ENCODE measurements at places on chromosomes 1 and 21. TPM values are rescaled to one million over a fixed set of nuclear protein-coding genes. Genes with fewer than 3 reads are reported as not detected.

The CD1D gene
- 0.20 TPM for total RNA-seq

The CYP4Z1 gene
- total RNA-seq, result 3.3 TPM

The GPR52 gene
- 4.9 TPM for total RNA-seq

The OR10J1 gene
- total RNA-seq, result not detected

The CHRM3 gene
- total RNA-seq, result 90.0 TPM

The SDC3 gene
- 123 TPM for total RNA-seq

The HRNR gene
- total RNA-seq, result not detected

The LEMD1 gene
- 4.1 TPM for total RNA-seq

The TAL1 gene
- 7.7 TPM for total RNA-seq

The THBS3 gene
- total RNA-seq, result 21.1 TPM

The CD160 gene
- 0.13 TPM for total RNA-seq

The PLPPR4 gene
- total RNA-seq, result 50.1 TPM

The FAM151A gene
- not detected for total RNA-seq

The PRR9 gene
- not detected for total RNA-seq

The LIN28A gene
- not detected for total RNA-seq

The BGLAP gene
- 1.1 TPM for total RNA-seq

The C8A gene
- not detected for total RNA-seq

The S100A3 gene
- not detected for total RNA-seq

The VASH2 gene
- 4.9 TPM for total RNA-seq

The FBXO2 gene
- 118 TPM for total RNA-seq

The VWA5B1 gene
- 0.97 TPM for total RNA-seq

The KIAA0040 gene
- 2.0 TPM for total RNA-seq

The DMAP1 gene
- total RNA-seq, result 57.7 TPM

The HCN3 gene
- total RNA-seq, result 11.3 TPM

The LRIG2 gene
- total RNA-seq, result 17.1 TPM

The RGS13 gene
- total RNA-seq, result not detected

The KRTAP11-1 gene
- total RNA-seq, result not detected

The RPE65 gene
- 0.44 TPM for total RNA-seq

The ADGRL2 gene
- 93.0 TPM for total RNA-seq

The RASAL2 gene
- total RNA-seq, result 47.1 TPM

The DCST1 gene
- total RNA-seq, result not detected

The KLHDC7A gene
- total RNA-seq, result not detected

The SPRR1A gene
- not detected for total RNA-seq

The UBASH3A gene
- total RNA-seq, result not detected

The CELA3A gene
- total RNA-seq, result not detected

The RIPK4 gene
- 0.11 TPM for total RNA-seq

The PHLDA3 gene
- total RNA-seq, result 69.6 TPM

The CRABP2 gene
- total RNA-seq, result 8.3 TPM

The ISG20L2 gene
- 38.1 TPM for total RNA-seq

The SLC45A1 gene
- total RNA-seq, result 21.9 TPM

The PBX1 gene
- 123 TPM for total RNA-seq

The ZDHHC18 gene
- total RNA-seq, result 32.6 TPM

The KCNA10 gene
- total RNA-seq, result not detected

The DUSP10 gene
- 16.5 TPM for total RNA-seq

The MRPL24 gene
- 54.2 TPM for total RNA-seq

The HTR6 gene
- total RNA-seq, result 4.7 TPM

The BARHL2 gene
- total RNA-seq, result not detected

The KDM5B gene
- 62.3 TPM for total RNA-seq

The CACNA1S gene
- total RNA-seq, result 0.17 TPM

The LAMC1 gene
- total RNA-seq, result 21.4 TPM

The ARHGEF16 gene
- total RNA-seq, result 1.5 TPM

The IRF6 gene
- total RNA-seq, result 2.8 TPM

The CENPL gene
- 4.5 TPM for total RNA-seq

The CNIH3 gene
- 19.5 TPM for total RNA-seq

The IL19 gene
- not detected for total RNA-seq

The TMEM50B gene
- total RNA-seq, result 61.4 TPM

The TEX38 gene
- not detected for total RNA-seq

All from dorsolateral prefrontal cortex (tissue), 122 donors.